Omental fat pad (tissue), 4 donors: ENCODE measurements at places on chromosomes 2 and 18. TPM values are rescaled to one million over a fixed set of nuclear protein-coding genes. Genes with fewer than 3 reads are reported as not detected.

The KCNIP3 gene
- 37.4 TPM for total RNA-seq

The SERPINB13 gene
- not detected for total RNA-seq

The ZNF532 gene
- 73.6 TPM for total RNA-seq

The RUFY4 gene
- 0.95 TPM for total RNA-seq

The CNOT11 gene
- total RNA-seq, result 19.3 TPM

The YES1 gene
- total RNA-seq, result 125 TPM

The NGEF gene
- total RNA-seq, result 1.9 TPM

The ALK gene
- total RNA-seq, result 0.12 TPM

The MAL gene
- 4.7 TPM for total RNA-seq

The LIMS3 gene
- total RNA-seq, result 1.2 TPM

The CNGA3 gene
- total RNA-seq, result not detected

The POTEE gene
- not detected for total RNA-seq

The NR4A2 gene
- total RNA-seq, result 178 TPM

The SELENOI gene
- total RNA-seq, result 8.3 TPM

The CHRND gene
- total RNA-seq, result not detected

The C2orf78 gene
- total RNA-seq, result not detected

DNA sequence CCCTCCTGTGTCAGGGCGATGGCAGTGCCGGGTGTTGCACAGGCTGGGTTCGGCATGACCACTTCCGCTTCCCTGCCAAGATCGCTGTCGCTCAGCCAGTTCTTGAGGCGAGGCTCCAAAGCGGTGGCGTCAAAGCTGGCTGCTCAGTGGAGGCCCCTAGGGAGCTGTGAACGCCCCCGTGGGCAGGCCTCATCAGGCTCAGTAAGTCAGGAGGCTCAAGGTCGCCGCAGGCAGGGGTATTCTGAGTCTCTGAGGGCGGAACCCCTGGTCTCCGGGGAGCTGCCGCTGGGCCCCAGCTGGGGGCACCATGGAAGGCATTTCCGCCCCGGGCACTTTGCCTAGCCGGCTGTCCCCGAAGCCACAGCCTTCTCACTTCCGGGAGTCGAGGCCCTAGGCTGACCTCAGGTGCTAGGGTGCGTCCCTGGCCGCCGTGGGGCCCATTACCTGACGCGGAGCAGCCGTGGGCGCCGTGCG is 210.4 kb downstream of the SOCS6 start:
- DNase-seq, result no peak

- no peak for DNase-seq
These were observed 82.9 kb downstream of the GRB14 start for GRCh38 chr2:164538240-164538866.

- no peak for DNase-seq
These were observed 72.9 kb upstream of the APCDD1 start for GRCh38 chr18:10381516-10381915.

DNA sequence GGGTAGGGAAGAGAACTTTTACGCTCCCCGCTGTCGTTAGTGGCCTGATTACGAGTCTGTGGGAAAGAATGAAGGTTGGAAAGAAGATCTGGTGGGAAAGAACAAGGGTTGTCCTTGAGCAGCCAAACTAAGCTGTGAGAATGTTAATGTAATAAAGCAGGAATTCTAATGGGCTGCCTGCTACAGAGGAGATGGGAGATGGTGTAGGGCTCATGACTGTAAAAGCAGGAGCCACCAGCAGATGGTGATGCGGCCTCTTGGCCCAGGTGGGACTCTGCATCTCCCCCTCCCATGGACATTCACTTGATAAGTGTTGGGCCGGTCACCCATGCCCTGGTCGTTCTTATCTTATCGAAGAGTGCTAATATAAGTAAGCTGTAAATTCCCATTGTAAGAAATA is 150.0 kb downstream of the NEDD4L start:
- no peak for DNase-seq

GRCh38 chr18:79720359-79720733 is 40.7 kb downstream of the CTDP1 start:
- DNase-seq, result no peak

DNA sequence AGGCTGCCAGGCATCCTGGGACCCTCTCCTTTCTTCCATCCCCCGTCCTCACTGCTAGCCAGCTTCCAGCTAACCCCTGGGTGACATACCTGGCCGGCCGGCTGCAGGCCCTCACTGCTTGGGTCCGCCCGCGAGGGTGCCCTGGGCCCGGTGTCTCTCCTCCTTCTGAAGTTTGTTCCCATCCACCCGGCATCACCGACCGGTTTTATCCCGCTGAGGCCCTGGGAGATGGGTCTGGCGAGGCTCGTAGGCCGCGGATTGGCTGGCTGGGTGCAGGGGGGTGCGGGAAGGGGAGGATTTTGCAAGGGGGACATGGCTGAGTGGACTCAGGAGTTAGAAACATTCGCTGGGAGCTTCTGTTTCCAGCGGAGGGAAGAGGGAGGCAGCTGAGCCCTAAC is at the start of gene PAX8:
TSS of gene PAX8 (minus strand) at position 180 of the 398 bp plus-strand sequence. CDS start 527 bp downstream, outside the sequence.
- no peak for DNase-seq

- DNase-seq, result no peak
These were observed 154.7 kb upstream of the HS6ST1 start for GRCh38 chr2:128473175-128474035.

- no peak for DNase-seq
These were observed 1.8 kb downstream of the IL18RAP start for GRCh38 chr2:102424754-102425153.

GRCh38 chr2:241257419-241258032 is 57.9 kb downstream of the HDLBP start:
- DNase-seq, result no peak

DNA sequence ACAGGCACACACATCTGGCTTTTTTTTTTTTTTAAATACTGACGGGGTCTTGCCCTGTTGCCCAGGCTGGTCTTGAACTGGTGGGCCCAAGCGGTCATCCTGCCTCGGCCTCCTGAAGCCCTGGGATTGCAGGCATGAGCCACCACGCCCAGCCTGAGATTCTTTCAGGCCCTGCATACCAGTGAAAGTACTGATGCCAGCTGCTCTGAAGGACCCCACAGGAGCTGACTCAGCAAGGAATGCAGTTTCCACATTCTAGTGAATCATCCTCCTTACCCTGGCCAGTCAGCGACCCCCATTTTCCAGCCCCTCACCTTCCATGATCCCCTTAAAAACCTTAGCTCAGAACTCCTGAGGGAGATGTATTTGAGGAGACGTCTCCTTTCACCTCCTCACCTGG is 5.8 kb upstream of the DTYMK start:
- DNase-seq, result no peak

- DNase-seq, result no peak
These were observed 108.9 kb downstream of the NEDD4L start for GRCh38 chr18:58152891-58153290.

DNA sequence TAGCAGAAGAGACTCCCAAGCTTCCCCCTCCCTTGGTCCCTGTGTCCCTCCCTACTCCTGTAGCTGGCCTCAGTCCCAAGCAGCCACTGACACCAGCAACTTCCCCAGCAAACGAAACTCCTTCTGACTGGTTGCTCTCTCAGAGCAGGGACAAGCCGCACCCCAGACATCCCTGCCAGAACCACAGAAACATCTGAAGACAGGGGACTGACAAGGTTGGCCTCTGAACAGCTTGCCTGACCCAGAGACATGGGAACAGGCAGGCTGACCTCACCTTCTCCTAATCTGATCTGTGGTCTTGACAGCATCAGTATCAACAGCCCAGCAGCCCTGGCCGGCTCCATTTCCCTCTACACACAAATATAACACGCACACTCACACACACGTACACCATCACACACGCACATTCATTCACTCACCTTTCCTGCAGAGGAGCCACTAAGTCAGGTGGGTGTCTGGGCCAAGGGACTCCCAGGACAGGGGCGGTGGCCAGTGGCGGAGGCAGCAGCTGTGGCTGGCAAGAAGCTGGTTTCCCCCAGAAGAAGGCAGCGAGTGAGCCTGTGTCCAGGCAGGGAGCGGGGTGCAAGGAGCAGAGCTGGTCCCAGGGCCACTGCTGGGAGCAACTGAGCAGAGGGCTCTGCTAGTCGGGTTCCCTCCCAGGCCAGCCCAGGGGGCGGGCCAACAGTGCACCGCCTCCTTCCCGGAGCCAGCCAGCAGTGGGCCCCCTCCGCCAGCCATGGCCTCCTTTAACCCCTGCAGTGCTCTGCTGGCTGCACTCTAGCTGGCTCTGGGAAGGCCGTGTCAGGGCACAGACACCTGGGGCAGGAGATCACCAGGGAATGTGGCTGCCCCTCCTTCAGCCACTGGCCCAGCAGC is 59.1 kb downstream of the TNS1 start:
- DNase-seq, result no peak

DNA sequence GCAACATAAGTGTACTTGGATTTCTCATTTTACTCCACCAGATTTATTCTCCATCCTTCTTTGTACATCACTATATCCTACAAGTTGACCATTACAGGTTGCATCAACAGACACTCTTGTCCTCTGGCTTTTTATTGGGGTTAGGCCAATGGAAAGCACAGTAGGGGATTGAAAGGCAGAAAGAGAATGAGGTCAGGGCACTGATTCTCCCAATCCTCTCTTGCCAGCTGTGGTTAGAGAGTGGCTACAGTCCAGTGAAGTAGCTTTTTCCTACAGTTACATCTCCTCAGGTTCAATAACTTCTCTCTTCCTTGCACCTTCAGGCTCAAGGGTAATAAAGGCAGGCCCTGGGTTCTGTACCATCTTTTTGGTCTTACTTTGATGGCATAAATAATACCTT is 20.2 kb upstream of the COL5A2 start:
- DNase-seq, result no peak

- no peak for DNase-seq
These were observed 27.1 kb upstream of the CWC22 start for GRCh38 chr2:180033993-180034894.

- no peak for DNase-seq
These were observed 31.2 kb upstream of the TBR1 start for GRCh38 chr2:161384864-161385263.

DNA sequence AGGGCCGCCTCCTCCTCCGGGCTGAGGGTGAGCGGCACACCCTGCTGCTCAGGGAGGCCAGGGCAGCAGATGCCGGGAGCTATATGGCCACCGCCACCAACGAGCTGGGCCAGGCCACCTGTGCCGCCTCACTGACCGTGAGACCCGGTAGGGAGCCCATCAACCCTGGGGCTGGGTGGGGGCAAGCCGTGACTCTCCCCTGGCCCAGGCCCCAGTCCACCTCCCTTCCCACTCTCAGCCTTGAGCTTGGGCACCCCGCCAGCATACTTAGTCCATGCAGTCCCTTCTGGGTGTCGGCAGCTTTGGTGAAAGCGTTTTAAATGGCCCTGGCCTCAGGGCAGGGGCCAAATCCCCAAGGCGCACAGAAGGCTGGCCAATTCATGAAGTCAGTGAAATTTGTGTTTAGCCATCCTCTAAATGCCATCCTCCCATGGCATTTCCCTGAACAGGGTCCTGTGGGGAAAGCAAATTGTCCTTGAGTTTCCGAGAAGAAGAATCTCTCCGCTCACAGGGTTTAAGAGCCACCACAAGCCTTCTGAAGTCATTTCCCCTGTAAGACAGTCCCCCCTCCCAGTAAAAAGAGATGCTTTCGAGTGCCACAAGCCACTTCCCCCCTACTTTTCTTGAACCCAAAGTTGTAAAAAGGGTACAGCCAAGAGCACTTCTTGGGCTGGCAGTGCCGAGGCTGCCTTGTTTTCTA is 17.2 kb downstream of the SPEG start:
- peak; percentile 62 for DNase-seq

- DNase-seq, result no peak
These were observed 469.1 kb downstream of the CBLN2 start for GRCh38 chr18:72075040-72075439.

GRCh38 chr2:60608679-60609078 is 55.2 kb upstream of the BCL11A start:
- DNase-seq, result no peak

GRCh38 chr2:26018184-26019055 is 15.5 kb upstream of the RAB10 start:
- DNase-seq, result peak; percentile 55

- DNase-seq, result no peak
These were observed 108.8 kb downstream of the B3GNT2 start for GRCh38 chr2:62304429-62305417.

- DNase-seq, result no peak
These were observed 96.2 kb downstream of the TPO start for GRCh38 chr2:1509271-1510065.

DNA sequence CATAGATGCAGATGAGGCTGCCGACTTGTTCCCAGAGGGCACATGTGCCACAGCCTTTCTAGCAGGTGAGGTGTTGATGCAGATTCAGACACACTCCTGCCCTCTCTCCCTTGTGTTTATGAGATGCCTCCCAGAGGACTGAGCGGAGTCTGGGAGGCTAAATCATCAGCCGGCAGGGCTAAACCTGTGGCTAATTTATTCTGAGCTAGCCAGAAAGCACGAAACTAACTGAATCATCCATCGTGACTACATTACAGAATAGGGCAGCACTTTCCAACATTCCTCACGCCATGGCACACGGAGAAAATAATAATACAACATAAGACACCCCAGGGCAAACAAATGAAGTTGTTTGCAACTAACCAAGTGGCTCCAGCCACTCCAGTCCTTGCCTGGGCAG is 101.7 kb upstream of the FZD7 start:
- no peak for DNase-seq

DNA sequence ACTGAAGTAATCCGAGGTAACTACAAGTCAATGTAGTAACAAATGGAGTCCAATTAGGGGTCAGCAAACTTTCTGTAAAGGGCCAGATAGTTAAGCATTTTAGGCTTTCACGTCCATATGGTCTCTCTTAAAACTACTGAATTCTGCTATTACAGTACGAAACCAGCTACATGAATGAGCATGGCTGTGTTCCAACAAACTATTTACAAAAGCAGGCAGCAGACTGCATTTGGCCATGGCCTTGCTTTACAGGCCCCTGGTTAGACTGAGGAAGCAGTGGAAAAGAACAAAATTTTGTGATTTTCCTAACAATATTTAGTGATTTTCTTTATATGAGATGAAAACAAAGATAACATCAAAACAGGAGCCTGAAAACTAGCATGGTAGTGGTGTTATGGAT is 64.0 kb downstream of the RTN4 start:
- no peak for DNase-seq

GRCh38 chr2:33497221-33497650 is 20.8 kb downstream of the RASGRP3 start:
- no peak for DNase-seq
